HCT116 (cell line): ENCODE measurements at places on chromosomes 2 and 18.

DNA sequence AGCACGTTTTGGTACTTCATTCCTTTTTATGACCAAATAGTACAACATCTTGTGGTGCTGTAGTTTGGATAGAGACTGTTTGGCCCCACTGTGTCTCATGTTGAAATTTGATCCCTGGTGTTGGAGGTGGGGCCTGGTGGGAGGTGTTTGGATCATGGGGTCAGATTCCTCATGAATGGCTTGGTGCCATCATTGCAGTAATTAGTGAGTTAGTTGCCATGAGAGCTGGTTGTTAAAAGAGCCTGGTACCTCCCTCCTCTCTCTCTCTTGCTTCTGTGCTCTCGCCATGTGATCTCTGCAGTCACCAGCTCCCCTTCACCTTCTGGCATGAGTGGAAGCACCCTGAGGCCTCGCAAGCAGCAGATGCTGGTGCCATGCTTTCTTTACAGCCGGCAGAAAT is 50.9 kb downstream of the NCAPH start:
- DNase-seq, result no peak

DNA sequence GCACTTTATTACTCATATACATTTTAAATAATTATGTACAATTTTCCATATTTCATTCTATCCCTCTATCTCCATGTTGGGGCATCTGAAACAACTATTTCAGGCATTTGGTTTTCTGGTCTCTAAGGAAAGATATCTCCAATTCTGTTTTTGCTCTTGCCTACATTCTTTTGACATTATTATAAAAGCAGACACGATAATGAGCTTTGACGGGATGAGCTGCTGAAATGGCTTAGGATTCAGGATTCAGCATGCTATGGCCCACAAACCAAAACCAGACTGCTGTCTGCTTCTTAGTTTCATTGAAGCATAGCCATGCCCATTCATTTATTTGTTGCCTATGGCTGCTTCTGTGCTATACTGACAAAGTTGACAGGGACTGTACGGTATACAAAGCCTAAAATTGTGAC is 42.7 kb upstream of the GLS start:
- no peak for DNase-seq

DNA sequence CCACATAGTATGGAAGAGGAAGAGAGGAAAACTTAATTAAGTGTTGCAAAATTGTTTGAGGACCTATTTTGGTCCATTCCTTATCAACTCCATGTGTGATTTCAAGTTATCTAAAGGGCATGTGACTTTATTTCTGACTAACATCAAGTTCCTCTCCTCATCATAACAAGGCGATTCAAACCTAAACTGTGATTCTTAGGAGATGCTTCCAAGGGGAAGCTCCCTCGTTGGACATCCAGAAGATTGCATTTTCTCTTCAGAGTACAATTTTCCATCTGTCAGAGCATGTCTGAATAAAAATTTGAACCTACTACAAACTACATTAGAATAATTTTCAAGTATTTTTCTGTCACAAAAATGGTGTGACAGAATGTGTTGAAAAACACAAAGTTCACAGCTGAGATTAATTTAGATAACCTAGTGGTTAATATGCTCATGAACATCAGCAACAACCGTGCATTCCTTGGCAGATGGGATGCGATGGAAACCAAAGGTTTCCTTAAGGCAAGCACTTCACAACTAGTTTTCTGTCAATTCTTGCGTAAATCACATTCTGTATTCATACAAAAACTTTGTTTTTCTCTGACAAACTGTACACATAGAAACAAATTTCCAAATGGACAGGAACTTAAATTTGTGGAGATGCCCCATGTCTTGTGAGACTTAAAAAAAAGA is 4.2 kb downstream of the SFT2D3 start:
- no peak for DNase-seq

DNA sequence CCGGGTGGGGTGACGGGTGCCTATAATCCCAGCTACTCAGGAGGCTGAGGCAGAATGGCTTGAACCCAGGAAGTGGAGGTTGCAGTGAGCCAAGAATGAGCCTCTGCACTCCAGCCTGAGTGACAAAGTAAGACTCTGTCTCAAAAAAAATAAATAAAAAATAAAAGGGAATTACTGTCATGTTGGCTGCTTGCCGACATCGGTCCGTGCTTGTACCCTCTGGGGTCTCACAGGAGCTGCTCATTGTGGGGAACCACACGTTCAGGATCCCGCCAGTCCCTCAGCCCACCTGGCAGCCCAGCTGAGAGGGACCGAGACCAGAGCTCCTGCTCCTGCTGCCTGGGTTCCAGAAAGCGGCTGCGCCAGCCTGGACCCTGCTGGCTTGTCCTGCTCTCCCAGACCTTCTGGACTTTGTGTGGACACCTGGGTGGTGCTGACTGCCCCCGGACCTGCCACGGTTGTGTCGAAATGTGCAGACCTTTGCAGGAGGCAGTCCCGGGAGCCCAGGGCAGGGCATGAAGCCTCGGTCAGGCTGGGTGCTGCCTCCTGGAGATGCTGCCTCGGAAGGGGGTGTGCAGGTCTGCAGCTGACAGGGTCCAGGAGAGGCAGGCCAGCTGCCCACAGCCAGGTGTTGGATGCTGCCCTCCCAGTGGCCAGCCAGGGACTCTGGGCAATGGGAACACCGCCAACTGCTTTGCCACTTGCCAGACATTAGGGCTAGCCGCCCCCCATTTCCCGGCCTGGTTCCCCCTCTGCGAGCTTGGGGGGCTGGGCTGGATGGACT is 16.4 kb downstream of the KLF11 start:
- no peak for DNase-seq

DNA sequence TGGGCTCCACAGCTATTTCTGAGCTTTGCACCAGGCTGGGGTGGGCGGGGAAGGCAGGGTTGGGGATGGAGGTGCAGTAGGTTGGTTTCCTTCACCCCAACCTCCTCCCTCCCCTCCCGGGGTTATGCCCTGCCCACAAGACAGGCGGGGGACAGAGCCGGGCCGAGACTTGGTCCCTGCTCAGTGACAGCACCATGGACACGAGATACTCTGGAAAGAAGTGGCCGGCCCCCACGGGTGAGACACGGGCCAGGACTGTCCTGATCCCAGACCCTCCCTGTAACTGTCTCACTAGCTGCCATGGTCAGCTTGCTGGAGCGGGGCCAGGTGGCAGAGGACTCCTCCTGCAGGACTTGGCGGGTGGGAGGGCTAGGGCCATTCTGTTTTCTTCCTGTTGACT is 59.7 kb downstream of the DYSF start:
- no peak for DNase-seq

DNA sequence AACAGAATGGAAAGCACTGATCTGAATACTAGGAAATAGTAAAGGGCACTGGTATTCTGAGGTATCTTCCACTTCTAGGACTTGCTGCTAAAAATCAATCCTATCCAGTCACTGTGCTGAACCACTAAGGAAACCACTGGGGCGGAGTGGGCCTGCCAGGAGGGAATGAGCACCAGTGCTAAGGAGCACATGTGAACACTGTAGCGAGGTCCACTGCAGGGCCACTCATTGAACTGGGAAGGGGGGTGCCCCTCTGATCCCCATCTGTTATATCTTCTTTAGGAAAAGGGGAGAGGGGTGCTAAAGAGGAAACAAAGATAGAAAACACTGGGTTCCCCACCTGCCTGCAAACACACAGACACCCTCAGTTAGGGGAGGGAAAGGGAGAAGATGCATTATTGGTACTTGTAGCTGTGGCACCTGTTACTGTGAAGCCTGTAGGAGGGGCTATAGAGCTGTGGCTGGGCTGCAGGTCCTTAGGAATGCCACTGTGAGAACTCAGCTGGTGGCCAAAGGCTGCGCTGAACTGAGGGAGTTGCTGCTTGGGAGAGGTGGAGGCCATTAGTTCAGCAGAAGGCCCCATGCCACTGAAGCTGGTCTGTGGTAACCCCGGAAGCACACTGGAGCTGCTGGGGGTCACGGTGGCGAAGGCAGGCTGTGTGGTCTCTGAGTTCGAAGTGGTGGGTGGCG is 81.8 kb downstream of the INO80D start:
- DNase-seq, result peak; percentile 6
